ENCODE measurements at places on chromosomes 2 and 18.

- no peak for DNase-seq
Observed at GRCh38 chr2:96703021-96703751, 36.7 kb downstream of the LMAN2L start.

GRCh38 chr2:68466361-68466777 is 725 bp downstream of the FBXO48 start:
- no peak for DNase-seq

DNA sequence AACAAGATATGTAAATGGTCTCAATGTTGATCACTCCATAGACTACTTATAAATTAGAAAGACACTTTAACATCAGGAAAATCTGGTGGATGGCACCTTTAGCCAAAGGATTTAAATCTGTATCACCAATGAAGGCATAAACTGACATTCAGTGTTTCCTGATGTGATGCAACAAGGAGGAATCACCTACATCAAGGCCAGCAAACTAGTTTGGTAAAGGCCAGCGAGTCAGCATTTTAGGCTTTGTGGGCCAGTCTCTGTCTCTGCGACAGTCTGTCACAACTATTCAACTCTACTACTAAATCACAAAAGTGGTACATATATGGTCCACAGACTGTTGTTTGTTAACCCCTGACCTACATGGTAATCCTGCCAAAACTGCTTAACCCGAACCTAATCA is 33.3 kb downstream of the C2orf76 start:
- DNase-seq, result no peak

- DNase-seq, result no peak
Observed at GRCh38 chr2:44942304-44943030, 965 bp downstream of the SIX3 start.

DNA sequence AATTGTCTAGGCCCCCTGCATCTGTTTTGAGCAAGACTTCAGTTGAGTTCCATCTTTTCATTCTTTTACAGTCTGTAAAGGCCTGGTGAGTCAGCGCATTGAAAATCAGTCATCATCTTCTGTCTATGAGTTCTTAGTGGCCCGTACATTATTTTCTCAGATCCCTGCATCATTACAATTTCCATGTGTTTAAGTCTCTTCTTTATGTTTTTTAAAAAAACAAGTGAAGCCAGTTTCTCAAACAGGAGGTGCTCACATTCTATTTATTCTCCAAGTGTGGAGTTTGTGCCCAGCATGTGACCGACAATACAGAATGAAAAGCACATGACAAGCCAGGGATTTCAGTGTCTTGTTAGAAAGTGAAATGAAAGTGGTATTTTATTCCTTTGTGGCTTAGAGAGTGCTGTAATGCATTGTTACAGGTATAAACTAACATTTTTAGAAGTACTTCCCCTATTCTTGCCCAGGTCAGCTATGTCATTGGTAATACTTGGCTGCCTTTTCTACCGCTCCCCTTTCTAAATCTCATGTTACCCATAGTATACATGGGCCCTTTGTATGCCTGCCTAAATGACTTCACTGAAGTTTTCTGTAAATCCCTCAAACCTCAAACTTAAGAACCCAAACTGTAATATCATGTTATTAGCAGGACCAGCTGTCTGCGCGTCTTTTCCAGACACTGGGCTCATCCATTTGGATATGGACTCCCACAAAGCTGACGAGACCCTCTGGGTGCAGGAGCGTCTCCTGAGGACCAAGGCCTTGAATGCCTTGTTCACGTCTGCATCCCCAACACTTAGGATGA is 67.6 kb downstream of the FEZ2 start:
- no peak for DNase-seq

DNA sequence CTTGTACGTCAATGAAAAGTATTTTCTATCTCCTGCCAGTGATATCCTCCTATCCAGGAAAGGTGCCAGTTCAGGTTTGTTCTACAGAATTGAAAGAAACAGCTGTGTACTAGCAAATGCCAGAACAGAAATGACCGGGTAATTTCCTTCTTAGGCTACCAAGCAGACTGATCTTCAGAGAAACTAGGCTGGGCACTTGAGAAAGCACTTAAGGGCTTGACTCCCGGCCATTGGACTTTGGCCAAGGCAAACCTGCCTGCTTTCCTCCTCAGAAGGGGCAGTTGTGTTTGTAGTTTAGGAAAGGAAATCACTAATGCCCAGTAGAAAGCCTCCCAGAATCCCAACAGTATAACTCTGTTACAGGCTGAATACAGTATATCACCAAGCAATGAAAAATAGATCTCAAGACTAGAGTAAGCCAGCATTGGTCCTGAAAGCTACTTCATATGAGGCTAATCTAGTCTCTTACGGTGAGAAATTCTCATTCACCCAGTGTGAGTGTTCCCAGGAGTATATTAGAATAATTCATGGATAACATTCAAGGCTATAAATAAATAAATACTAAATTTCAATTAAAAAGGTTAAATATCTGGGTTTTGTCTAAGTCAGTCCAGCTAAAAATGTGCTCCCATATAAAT is 43.0 kb upstream of the COL5A2 start:
- DNase-seq, result no peak

DNA sequence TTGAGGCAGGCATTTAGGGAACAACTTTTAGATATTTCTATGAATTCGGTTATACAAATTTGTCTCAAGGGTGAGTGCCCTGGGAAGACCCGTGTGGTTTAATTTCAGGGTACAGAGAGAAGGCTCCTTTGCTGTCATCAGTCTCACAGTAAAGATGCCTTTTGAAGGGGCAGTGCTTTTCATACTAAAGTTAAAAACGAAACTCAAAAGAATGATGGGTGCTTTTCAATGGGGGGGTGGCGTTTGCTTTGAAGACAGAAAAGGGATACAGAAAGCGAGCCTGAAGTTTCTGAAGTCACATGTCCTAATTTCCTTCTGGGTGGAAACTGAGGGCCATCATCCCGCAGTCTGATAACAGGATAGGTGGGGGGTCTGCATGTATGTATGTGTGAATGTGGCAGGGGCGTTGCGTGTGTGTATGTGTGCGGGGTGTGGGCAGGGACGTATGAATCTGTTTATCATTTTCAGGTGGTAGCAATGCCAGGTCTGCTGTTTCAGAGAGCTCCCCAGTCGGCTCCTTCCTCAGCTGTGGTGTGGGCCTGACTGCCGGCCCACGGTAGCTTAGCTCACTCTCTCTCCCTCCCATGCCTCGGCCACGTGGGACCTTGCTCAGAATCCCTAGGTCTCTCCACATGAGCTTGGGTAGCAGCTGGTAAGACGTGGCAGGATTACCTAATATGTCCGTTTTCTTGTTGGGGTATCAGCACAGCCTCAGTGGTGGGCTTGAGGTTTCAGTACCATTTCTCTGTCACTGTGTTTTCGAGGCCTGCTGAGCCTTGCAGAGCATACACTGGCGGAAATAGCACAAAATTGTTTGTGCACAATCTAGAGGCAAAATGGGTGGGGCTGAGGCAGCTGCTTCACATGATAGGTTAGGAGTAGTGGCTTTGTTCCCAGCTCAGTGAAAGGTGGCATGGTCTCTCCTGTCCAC is 32.7 kb downstream of the ARHGAP25 start:
- no peak for DNase-seq

GRCh38 chr2:221267773-221268425 is 304.2 kb downstream of the EPHA4 start:
- DNase-seq, result no peak

GRCh38 chr2:30445266-30445821 is 1.7 kb upstream of the LCLAT1 start:
- no peak for DNase-seq

DNA sequence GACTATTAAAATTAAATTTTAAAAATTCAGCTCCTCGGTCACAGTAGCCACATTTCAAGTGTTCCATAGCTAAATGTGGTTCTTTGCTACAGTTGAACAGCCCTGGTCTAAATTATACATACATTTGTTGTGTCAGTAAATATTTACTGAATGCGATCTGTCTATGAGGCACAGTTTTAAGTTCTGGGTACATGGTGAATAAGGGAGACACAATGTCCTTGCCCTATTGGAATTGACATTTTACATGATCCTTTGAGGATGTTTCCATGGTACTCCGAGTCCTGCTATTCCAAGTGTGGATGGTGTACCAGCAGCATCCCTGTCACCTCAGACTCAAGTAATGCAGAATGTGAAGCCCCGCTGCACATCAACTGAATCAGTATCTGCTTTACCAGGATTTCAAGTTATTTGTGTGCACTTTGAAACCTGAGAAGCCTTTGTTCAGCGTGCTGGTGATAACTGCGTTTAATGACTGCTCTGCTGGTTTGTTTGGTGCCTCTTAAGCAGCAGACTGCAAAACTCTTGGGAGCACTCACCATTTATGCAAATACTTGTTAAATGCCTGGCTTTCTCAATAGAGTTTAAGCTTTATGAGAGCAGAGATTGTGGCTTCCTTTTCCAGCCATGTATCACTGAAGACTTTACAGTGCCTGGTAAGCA is 1.5 kb downstream of the GALNT1 start:
- DNase-seq, result no peak

GRCh38 chr2:206324869-206325268 is 50.4 kb downstream of the ZDBF2 start:
- DNase-seq, result no peak

GRCh38 chr2:37575780-37576179 is 95.7 kb downstream of the CDC42EP3 start:
- DNase-seq, result no peak

GRCh38 chr2:27282892-27283291 is 663 bp downstream of the TRIM54 start:
- DNase-seq, result no peak

DNA sequence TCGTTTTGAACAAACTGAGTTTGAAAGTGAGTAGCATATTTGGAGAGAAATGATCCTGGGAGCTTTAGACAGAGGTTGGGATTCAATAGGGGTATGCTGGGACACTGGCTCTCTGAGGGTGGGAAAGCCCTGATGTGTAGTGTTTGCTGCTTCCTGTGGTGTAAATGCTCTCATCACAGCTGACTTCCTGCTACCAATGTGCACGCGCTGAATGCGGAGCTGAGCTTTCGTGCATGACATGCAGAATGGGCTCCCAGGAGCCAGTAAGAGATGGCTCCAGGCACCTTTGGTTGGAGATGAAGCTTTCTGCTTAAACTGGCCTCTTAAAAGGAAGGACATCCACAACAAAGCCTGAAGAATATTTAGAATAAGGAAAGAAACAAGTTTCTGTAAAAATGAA is 224.1 kb upstream of the CCDC150 start:
- no peak for DNase-seq

GRCh38 chr2:113080134-113080533 is 12.4 kb downstream of the IL1F10 start:
- peak; percentile 52 for DNase-seq

GRCh38 chr2:184481865-184482264 is 116.5 kb upstream of the ZNF804A start:
- no peak for DNase-seq

DNA sequence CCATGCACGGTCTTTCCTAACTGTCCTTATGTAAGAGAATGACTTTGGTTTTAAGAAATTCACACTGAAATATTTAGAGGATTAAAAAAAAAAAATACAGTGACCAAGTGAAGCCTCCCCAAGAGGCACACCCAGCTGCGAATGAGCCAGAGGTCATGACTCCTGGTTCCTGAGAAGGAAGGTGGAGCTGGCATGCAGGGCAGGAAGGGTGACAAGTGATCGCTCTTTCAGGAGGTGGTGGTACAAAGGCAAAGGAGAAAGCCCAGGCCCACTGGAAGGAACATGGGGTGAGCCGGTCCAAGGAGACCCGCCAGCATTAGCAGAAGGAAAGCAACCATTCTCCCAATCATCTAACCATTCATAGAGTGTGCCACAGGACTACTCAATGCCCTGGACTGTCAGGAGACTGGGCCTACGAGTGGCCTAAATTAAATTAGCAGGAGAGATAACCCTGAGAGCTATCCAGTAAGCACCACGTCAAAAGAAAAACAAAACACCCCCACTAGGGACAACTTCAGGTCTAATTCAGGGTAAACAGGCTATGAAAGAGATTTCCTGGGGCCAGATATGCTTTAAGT is 7.8 kb downstream of the INO80C start:
- DNase-seq, result no peak

DNA sequence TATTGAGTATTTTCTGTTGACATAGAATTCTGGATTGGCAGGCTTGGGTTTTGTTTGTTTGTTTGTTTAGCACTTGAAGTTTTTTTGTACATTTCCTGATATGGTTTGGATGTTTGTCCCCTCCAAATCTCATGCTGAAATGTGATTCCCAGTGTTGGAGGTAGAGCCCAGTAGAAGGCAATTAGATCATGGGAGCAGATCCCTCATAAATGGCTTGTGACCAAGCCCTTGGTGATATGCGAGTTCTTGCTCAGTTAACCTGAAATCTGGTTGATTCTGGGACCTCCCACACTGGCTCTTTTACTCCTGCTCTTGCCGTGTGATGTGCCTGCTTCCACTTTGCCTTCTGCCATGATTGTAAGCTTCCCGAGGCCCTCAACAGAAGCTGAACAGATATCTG is 98.0 kb downstream of the PTPN4 start:
- no peak for DNase-seq

GRCh38 chr18:2471523-2471922 is 99.8 kb downstream of the METTL4 start:
- no peak for DNase-seq

DNA sequence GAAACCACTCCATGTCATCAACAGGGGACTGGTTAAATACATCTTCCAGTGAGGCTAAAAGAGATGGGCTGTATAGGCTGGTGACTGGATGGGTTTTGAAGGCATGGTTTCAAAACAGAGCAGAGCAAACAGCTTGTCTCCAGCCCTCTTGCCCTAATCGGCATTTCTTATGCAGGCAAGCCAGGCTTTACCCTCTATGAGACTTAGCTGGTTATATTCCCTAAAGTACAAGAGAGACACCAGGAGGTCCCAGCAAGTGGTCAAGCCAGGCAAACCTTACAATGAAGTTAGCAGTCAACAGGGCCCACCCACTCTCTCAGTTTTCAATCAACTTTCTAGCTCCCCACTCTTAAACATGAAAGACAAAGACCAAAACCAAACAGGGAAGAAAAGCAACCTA is 19.0 kb downstream of the OSBPL1A start:
- DNase-seq, result no peak

- no peak for DNase-seq
Observed at GRCh38 chr2:82320296-82320695, 2015.7 kb upstream of the LRRTM1 start.

DNA sequence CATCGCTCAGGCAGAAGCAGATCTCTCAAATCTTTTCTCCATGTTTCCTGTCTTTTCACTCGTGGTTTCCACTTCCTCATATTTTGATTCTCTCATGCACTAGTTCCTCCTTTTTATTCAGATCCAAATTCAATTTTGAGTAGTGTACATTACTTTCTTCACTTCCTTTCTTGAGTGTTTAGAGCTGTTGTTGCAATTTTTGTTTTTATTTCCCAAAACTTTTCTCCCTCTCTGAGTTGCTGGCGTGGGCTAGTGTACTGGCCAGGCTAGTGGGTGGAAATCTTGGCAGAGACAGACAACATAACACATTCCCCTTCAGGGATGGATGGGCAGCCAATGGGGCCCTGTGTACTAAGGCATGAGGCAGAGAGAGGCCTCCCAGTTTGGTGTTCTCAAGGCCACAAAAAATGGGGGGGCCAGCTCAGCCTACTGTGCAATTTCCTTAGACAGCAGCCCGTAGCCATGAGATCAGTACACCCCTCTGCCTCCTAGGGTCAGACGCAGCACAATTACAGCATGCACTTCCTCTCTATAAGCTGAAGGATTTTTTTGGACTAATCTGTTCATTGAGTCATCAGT is 145.1 kb upstream of the PID1 start:
- no peak for DNase-seq

Measured in memory B cell (primary cell).